M059J (cell line): ENCODE measurements at places on chromosomes 7 and 10.

- DNase-seq: no peak
These were observed 19.5 kb downstream of the HYAL4 start for GRCh38 chr7:123864436-123864835.

- DNase-seq: no peak
These were observed 45.9 kb downstream of the ZNF783 start for GRCh38 chr7:149307775-149308501.

GRCh38 chr10:101130984-101131961 is at the start of gene TLX1:
Gene TLX1, plus strand, starts transcription at chr10:101131300. Its CDS starts 242 bp downstream, at chr10:101131542.
- peak; percentile 13 for DNase-seq

DNA sequence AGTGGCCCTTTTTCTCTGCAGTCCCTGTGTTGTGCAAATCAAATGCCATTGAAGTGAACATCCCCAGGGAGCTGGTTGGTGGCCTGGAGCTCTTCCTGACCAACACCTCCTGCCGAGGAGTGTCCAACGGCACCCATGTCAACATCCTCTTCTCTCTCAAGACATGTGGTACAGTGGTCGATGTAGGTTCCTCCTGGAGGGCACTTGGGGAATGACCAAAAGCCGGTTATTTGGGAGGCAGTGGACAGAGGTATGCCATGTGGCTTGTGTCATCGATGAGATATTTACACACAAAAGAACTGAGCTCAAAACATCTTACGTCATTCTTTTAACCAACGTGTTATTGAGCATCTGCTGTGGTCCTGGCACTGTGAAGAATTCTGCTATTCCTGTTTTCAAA is 19.7 kb downstream of the OIT3 start:
- peak; percentile 5 for DNase-seq

DNA sequence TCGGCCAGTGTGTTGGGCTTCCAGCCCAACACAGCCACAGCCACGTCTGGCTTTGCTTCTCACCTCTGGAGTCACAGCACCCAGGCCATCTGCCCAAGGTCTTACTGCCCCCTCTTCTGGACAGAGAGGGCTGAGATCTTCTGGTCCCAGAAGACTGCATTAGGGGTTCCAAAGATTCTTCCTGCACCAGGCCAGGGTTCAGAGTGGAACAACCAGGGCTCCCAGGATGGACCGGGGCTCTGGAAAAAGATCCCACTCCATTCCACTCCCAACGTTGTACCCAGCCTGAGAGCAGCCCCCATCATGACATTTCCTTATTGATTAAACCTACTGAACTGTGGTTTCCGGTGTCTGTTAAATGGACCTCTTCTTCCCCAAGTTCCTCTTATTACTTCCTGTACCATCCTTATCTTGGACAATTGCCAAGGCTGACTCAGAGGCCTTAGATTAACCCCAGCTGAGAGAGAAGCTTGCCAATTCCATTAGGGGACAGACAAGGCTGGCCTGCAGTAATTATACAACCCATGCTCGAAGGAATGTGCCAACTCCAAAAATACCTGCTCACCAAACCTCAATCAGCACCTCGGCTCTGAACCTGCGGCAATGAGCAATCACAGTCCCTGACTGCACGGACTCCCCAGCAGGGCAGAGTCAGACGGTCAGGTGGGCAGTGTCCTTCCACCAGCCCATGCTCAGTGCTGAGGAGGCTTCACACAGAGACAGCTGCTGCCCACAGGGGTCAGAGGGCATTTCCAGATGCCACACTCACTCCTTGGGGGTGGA is 47.9 kb upstream of the NPFFR1 start:
- DNase-seq: peak; percentile 99

- DNase-seq: no peak
These were observed 137.6 kb downstream of the GPAM start for GRCh38 chr10:112045938-112046337.

DNA sequence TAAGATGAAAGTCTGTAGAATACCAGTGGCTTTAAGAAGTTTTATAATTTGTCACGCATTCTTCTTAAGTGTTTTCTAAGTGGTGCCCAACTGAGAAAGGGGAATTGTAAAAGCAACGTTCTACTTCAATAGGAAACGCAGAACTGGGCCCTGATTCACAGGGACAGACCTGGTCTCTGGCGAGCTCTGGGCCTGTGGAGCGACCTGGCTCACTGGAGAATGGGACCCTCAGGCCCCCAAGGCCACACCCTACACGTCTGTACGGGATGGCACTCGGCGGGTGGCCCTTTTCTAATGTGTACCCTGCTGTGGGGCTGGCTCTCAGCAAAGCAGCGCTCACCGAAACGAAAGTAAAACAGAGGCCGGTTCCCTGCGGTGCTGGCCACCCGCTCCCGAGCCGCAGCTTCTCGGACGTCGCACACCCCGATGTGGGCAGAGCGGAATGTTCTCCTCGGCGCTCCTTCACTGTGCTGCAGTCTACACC is 205.0 kb downstream of the DIP2C start:
- peak; percentile 52 for DNase-seq

DNA sequence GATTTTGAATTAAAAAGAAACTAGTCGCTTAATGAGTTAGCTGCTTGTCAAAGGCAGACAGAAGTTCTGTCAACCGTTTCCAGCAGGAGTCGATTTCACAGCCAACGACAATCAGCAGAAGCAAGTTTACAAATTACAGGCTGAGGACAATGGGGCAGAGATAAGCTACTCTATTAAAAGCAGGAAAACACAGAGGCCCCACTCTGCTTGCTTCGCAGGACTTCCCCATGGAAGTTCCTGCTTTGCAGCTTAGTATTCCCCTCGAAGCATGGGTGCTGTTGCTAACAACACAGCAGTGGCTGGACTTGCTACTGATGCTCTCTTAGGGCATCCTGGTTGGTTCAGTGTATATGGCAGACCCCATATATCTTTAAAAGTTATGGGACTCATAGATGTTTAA is 50.8 kb upstream of the KLF6 start:
- no peak for DNase-seq

DNA sequence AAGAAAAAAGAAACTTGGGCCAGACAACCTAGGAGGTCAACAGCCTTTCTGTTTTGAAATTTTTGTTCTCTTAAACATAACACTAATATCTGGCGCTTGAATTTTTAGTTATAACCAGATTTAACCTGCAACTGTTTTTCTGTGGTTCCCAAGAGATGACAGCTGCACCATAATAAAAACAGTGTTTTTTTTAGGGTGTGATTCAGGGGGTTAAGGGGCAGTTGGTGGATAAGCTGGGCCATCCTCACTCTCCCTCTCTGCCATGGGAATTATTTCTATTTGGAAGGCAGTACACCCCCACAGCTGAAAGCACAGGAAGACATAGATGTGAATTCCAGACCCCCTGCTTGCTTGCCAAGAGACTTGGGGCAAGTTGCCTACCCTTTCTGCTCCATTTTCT is 20.1 kb upstream of the TM9SF3 start:
- peak; percentile 19 for DNase-seq

GRCh38 chr10:123133541-123134342 is 2.0 kb upstream of the HMX3 start:
- no peak for DNase-seq

DNA sequence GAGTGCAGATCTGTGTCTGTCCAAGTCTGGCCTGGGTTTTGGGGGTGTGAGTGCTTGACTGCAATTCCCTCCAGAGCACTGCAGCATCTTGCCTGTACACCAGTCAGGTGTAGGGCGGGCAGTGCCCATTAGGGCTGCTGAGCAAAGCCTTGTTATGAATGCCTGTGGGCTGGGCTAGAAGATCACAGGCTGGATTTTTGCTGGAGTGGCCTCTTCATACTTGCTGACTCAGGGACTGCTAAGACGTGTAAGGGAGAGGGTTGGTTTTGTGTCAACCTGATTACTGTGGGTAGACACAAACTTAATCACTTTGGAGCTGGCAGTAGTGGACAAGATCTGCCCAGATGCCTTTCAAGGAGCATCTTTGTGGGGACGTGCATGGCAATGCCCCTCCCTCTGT is 29.6 kb downstream of the DMBT1 start:
- peak; percentile 52 for DNase-seq

DNA sequence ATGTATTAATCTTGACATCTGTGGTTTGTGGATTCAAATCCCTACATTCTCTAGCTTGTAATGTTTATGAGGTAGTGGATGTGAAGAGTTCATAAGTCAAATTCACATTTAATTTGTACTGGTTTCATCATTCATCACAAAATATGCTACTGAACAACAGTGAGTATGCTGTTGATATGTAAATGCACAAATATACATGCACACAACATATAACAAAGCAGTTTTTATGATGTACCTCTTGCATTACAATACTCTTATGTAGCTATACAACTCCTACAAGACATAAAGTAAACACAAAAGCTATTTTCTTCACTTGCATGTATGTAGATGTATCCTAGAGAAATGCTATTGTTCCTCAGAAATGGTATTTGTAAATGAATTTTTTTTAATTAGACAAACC is 111.0 kb upstream of the ANTXRL start:
- no peak for DNase-seq

DNA sequence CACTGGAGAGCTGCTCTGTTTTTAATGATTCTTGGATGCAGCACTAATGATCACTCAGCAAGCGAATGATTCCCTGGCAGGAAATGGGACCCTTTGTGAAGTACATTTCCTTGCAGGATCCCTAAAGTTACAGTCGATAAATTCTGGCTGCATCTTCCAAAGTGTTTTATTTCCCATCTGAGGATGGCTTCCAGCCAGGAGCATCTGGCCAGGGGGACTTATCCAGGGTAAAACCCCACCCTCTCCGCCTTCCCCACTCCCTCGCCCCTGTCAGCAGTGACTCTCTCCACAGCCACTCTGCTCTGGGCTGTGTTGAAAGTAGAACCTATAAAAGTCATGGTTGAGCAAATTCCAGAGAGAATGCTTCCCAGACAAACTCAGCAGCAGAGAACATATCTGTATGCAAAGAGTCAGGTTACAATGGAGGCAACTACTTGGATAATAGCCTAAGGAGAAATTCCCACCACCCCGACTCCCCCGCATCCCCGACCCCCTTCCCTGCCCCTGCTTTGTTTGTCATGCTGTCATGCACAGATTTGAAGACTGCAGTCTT is 111.0 kb upstream of the ANLN start:
- peak; percentile 73 for DNase-seq

DNA sequence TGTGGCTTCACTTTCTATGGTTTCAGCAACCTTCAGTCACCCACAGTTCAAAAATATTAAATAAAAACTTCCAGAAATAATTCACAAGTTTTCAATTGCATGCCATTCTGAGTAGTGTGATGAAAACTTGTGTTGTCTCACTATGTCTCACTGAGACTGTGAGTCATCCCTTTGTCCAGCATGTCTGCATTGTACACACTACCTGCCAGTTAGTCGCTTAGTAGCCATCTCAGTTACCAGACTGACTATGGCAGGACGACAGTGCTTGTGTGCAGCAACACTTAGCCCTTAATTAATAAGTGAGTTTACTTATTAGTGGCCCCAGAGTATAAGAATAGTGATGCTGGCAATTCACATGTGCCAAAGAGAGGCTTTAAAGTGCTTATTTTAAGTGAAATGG is 22.5 kb downstream of the CCDC186 start:
- peak; percentile 86 for DNase-seq

DNA sequence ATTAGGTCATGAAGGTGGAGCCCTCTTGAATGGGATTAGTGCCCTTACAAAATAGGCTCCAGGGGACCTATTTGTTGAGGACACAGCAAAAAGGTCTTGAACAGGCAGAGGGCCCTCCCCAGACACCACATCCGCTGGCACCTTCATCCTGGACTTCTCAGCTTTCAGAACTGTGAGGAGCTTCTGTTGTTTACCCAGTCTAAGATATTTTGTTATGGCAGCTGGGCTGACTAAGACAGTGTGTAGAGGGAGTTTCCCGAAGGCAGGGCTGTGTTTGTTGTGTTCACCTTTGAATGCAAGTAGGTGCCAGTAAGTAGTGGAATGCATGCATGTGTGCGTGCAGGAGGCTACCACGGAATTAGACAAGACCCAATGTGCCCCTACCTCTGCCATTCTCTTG is 106.7 kb downstream of the PTPRE start:
- no peak for DNase-seq

DNA sequence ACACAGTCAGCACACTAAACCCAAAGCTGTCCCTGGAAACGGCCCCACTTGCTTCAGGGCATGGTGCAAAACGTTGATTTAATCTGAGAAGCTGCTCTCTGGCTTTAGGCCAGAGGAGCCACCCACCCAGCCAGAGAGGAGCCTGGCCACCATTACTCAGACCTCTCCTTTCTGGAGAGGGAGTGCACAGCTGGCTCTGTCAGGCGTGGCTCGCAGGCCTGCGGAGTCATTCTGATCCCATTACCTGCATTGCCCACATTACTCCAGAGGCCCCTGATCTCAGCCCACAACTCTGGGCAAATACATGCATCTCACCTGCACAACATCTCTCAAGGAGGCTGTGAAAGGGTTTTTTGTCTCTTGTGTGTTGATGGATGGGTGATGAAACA is 370.0 kb upstream of the IGFBP3 start:
- DNase-seq: peak; percentile 95

DNA sequence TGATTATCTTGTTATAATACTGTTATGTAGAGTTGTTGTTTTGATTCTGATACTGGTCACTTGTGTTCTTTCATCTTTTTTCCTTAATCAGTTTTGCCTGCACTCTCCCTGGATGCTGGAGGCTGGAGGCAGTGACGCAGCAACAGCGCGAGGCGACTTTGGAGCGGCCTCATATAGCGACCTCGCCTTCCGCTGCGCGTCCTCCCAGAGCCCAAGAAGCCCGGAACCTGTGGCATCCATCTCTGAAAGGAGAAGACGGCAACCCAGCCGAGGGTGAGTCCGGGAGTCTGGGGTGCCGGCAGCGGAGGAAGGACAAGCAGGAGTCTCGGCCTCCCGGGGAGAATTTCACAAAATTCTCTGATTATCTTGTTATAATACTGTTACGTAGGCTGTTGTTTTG is 161.2 kb downstream of the ZNF33B start:
- no peak for DNase-seq

- DNase-seq: no peak
These were observed 97.6 kb downstream of the NRP1 start for GRCh38 chr10:33236916-33237315.

DNA sequence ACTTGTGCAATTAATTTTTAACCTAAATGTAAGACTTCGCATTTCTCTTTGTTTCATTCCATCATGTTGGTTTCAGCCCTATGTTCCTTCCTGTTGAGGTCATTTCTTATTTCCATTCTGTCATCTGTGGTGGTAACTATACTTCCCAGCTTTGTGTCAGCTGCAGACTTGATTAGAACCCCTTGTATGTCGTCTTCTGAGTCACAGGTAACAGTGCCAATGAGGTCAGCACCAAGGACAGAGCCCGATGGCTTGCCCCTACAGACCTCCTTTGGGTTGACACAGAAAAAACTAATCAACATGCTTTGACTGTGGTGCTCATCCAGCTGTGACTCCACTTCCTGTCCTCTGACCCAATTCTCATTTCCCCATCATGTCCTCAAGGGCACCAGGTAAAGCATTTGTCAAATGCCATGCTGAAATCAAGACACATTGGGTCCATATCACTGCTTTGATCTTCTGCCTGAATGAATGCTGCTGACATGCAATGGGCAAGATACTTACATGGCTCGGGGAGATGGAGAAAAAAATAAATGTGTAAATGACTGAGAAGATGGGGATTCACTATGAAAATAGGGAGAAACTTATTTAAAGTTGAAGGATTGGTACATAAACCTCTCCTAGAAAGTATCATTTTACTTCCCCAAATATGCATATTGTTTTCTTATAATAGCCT is 25.6 kb upstream of the CRTAC1 start:
- peak; percentile 14 for DNase-seq
